ENCODE measurements at places on chromosomes 1 and 21. TPM values are rescaled to one million over a fixed set of nuclear protein-coding genes. Genes with fewer than 3 reads are reported as not detected.

The CFHR4 gene
- 0.19 TPM for total RNA-seq

The OR2L2 gene
- total RNA-seq, result under 0.01 TPM

The PAPPA2 gene
- total RNA-seq, result 0.28 TPM

The TRIM46 gene
- total RNA-seq, result 1.9 TPM

The RHD gene
- total RNA-seq, result 0.61 TPM

The SLAMF6 gene
- 11.5 TPM for total RNA-seq

The TRAF3IP3 gene
- 241 TPM for total RNA-seq

The IL6R gene
- 10.5 TPM for total RNA-seq

The L1TD1 gene
- 0.42 TPM for total RNA-seq

- DNase-seq, result no peak
- H3K36me3 ChIP-seq, result no peaks in the 10 kb centered on the region
- H3K4me3 ChIP-seq, result no peak overlapping the region
- no peak overlapping the region for H3K27ac ChIP-seq
- H3K4me1 ChIP-seq, result peaks cover 2% of the 10 kb centered on the region
Measured at GRCh38 chr1:26583646-26584485, 54.3 kb downstream of the RPS6KA1 start.

- H3K4me3 ChIP-seq, result no peak overlapping the region
- peak overlapping the region; percentile 94 for H3K27ac ChIP-seq
Measured at GRCh38 chr1:160656737-160657136, 9.9 kb upstream of the SLAMF1 start.

GRCh38 chr1:172663732-172664131, 4.8 kb downstream of the FASLG start:
- H3K36me3 ChIP-seq, result no peaks in the 10 kb centered on the region
- peaks cover 5% of the 10 kb centered on the region for H3K27me3 ChIP-seq
- H3K27ac ChIP-seq, result no peak overlapping the region
- DNase-seq, result no peak

- H3K4me1 ChIP-seq, result no peaks in the 10 kb centered on the region
- no peak overlapping the region for H3K27ac ChIP-seq
- H3K36me3 ChIP-seq, result no peaks in the 10 kb centered on the region
- H3K4me3 ChIP-seq, result no peak overlapping the region
Measured at GRCh38 chr21:25170681-25171080, 436.6 kb downstream of the MRPL39 start.

DNA sequence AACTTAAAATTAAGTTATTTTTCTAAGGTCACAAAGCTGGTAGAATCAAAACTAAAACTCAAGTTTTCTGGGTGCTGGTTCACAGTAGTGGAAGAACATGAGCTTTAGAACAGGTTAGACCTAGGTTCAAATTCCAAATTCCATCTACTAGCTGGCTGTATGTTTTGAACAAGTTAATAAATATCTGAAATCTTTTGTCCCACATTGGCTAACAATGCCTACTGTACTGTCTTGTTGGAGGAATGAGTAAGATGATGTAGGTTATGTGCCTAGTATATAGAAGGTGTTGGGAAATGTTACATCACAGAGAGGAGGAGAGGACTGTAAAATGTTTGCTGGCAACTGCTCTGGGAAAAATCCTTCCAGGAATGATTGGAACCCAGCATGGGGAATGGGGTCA, 14.0 kb upstream of the CD247 start:
- no peak overlapping the region for H3K4me3 ChIP-seq
- H3K27ac ChIP-seq, result no peak overlapping the region
- H3K27me3 ChIP-seq, result no peaks in the 10 kb centered on the region
- DNase-seq, result no peak
- H3K36me3 ChIP-seq, result no peaks in the 10 kb centered on the region

DNA sequence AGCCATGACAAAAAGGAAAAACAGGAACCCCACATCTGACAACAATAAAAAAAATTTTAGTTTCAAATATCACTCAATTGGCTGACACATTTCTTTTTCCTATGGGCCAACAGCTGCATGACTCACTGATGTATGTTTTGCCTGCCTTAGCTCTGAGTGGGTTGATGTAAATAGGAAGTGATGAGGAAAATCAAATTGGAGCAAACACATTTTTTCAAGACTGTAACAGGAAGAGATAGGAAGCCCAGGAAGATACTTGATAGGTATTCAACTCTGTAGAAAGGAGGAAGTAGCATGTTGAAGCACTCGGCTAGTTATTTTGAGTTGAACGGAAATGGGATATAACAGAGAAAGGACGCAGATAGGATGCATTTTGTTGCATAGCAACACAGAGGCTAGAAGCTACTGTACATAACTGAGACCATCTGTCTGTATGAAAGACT, 168.0 kb upstream of the NR5A2 start:
- DNase-seq, result no peak
- H3K4me1 ChIP-seq, result peaks cover 2% of the 10 kb centered on the region
- H3K27ac ChIP-seq, result no peak overlapping the region

DNA sequence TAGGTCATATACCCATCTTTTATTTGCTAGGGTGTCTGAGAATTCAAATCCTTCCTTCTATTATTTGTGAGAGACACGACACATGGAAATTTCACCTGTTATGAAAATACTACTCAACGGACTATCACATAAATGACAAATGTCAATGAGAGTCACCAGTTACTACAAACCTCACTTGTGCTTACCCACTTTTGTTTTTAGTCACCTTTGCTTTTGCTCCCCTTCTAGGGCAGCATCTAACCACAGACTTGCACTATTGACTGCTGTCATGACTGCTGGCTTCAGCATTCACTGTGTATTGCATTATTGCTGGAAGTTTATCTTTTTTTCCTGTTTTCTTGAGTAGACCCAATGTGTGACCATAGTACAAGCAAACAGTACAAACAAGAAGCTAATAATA, 1048.0 kb downstream of the PLA2G4A start:
- H3K36me3 ChIP-seq, result no peaks in the 10 kb centered on the region
- DNase-seq, result no peak
- H3K27me3 ChIP-seq, result no peaks in the 10 kb centered on the region
- no peak overlapping the region for H3K27ac ChIP-seq
- no peak overlapping the region for H3K4me3 ChIP-seq
- no peaks in the 10 kb centered on the region for H3K4me1 ChIP-seq

- H3K4me1 ChIP-seq, result no peaks in the 10 kb centered on the region
- H3K27me3 ChIP-seq, result no peaks in the 10 kb centered on the region
- no peaks in the 10 kb centered on the region for H3K36me3 ChIP-seq
- DNase-seq, result no peak
- no peak overlapping the region for H3K27ac ChIP-seq
Measured at GRCh38 chr1:178644308-178645120, 80.5 kb upstream of the RALGPS2 start.

DNA sequence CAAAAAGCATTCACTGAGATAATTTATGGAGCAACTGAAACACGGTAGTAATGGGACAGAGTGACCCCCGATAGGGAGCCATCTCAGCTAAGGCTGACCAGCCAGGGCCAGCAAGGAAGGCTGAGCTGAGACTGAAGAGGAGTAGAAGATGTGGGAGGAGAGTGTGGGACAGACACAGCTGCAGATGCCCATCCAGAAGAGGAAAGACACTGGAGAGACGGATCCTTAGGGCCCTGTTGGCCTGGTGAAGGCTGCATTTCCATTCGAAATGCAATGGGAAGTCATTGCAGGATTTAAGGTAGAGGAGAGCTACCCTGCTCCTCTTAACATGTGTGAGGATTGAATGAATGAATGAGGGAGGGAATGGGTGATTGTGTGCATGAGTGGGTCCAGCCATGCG, 44.0 kb upstream of the LRP8 start:
- DNase-seq, result no peak
- peaks cover 6% of the 10 kb centered on the region for H3K4me1 ChIP-seq
- H3K27ac ChIP-seq, result no peak overlapping the region
- H3K4me3 ChIP-seq, result no peak overlapping the region
- no peaks in the 10 kb centered on the region for H3K36me3 ChIP-seq

DNA sequence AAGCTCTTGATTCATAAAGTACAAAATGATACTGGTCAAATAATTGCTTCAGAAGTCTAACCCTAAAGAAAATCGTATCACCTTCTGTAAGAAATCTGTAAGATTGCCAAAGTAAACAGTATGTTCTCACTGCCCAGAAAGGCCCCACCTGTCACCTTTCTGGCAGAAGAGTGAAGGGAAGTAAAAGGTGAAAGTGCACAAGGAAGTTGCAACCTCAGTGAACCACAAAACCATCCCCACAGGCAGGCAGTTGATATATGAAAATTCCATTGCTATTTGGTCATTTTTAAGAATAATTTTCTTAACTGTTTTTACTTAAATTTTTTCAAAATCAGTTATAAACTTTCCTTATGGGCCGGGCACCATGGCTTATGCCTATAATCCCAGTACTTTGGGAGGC, 48.5 kb upstream of the FBXO28 start:
- H3K27ac ChIP-seq, result no peak overlapping the region
- no peaks in the 10 kb centered on the region for H3K4me1 ChIP-seq
- DNase-seq, result no peak
- no peak overlapping the region for H3K4me3 ChIP-seq

DNA sequence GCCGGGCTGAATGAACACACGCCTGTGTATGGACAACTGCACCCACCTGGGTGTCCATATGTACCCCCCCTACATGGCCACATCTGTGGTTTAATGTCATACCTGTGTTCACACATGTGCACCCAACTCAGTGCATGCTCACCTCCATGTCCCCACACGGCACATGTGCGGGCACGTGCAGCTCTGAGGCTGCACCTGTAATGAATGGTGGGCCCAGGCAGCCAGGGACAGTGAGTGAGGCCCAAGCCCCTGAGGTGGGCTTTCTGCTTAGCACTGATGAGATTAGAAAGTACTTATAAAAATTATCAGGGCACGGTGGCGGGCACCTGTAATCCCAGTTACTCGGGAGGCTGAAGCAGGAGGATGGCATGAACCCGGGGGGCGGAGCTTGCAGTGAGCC, 42.5 kb upstream of the CSF3R start:
- DNase-seq, result no peak
- H3K27ac ChIP-seq, result no peak overlapping the region
- H3K4me1 ChIP-seq, result no peaks in the 10 kb centered on the region
- peaks cover under 1% of the 10 kb centered on the region for H3K27me3 ChIP-seq
- H3K36me3 ChIP-seq, result no peaks in the 10 kb centered on the region
- H3K4me3 ChIP-seq, result no peak overlapping the region

GRCh38 chr1:152924191-152924590, 15.8 kb downstream of the IVL start:
- no peak overlapping the region for H3K27ac ChIP-seq
- H3K4me1 ChIP-seq, result no peaks in the 10 kb centered on the region
- H3K27me3 ChIP-seq, result no peaks in the 10 kb centered on the region

- no peak overlapping the region for H3K27ac ChIP-seq
- no peak overlapping the region for H3K4me3 ChIP-seq
- DNase-seq, result no peak
- no peaks in the 10 kb centered on the region for H3K36me3 ChIP-seq
Measured at GRCh38 chr1:174637487-174637886, 189.7 kb downstream of the GPR52 start.

DNA sequence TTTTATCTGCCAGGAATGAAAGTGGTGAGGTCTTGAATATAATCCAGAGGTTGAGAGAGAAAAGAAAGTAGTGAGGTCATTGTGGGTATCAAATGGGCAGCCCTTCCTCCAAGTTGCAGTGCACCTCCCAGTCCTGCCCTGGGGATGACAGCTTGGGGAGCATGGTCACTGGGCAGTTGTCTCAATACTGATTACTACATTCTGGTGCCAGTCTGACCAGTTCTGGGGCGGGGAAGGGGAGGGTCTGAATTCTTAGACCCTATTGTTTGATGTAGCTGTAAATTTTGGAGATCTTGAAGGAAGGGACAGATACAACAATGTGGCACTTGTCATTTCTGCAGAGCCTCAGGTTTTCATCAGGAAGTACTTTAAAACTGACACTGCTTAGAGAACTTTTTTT, 11.2 kb downstream of the SLFNL1 start:
- H3K4me1 ChIP-seq, result peaks cover 20% of the 10 kb centered on the region
- no peaks in the 10 kb centered on the region for H3K27me3 ChIP-seq
- no peak overlapping the region for H3K27ac ChIP-seq
- H3K36me3 ChIP-seq, result peaks cover 58% of the 10 kb centered on the region

GRCh38 chr1:93813076-93813475, 65.9 kb downstream of the DNTTIP2 start:
- H3K27ac ChIP-seq, result no peak overlapping the region
- H3K36me3 ChIP-seq, result no peaks in the 10 kb centered on the region
- no peaks in the 10 kb centered on the region for H3K27me3 ChIP-seq
- no peak overlapping the region for H3K4me3 ChIP-seq

DNA sequence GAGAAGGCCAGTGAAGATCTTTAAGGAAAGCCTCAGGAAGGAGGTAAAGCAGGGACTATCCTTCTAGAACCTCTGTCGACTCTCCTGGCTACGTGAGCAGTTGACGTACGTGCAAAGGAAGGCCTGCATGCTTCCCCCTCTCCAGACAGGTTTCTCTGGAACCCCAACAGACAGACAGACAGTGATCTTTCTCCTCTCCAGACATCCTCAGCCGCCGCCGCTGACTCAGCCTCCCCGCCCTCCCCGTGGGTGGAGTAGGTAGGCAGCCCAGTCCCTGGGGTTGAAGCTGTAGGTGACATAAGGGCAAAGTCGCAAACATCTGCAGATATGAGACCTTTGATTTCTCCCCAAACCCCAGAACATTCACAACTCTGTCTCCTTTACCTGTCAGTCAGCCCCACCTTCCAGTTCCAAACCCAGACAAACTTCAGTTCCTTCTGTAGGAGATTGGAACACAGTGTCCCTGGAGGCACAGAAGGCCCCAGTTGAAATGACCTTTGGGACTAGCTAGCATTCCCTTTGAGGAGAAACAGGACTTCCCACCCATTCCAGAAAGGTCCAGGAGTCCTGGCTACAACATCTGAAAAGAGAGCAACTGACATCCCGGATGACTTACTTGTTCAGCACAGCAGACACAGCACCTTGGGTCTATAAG, 146.0 kb upstream of the JUN start:
- no peaks in the 10 kb centered on the region for H3K36me3 ChIP-seq
- H3K27me3 ChIP-seq, result no peaks in the 10 kb centered on the region
- no peak overlapping the region for H3K4me3 ChIP-seq
- no peak for DNase-seq

GRCh38 chr1:76006234-76006633, 68.3 kb upstream of the ST6GALNAC3 start:
- H3K4me1 ChIP-seq, result no peaks in the 10 kb centered on the region
- DNase-seq, result no peak
- H3K27ac ChIP-seq, result no peak overlapping the region
- H3K36me3 ChIP-seq, result no peaks in the 10 kb centered on the region
- no peaks in the 10 kb centered on the region for H3K27me3 ChIP-seq
- H3K4me3 ChIP-seq, result no peak overlapping the region

Measured in thymus (tissue), 14 donors.